ENCODE measurements at places on chromosomes 2 and 18.

GRCh38 chr18:28095631-28096030 is 81.3 kb downstream of the CDH2 start:
- no peak for DNase-seq

GRCh38 chr2:182301093-182301492 is 125.7 kb downstream of the PDE1A start:
- no peak for DNase-seq

- no peak for DNase-seq
Observed at GRCh38 chr2:195560209-195560895, 96.7 kb upstream of the SLC39A10 start.

GRCh38 chr2:209416913-209417312 is 6.9 kb upstream of the MAP2 start:
- DNase-seq: no peak

DNA sequence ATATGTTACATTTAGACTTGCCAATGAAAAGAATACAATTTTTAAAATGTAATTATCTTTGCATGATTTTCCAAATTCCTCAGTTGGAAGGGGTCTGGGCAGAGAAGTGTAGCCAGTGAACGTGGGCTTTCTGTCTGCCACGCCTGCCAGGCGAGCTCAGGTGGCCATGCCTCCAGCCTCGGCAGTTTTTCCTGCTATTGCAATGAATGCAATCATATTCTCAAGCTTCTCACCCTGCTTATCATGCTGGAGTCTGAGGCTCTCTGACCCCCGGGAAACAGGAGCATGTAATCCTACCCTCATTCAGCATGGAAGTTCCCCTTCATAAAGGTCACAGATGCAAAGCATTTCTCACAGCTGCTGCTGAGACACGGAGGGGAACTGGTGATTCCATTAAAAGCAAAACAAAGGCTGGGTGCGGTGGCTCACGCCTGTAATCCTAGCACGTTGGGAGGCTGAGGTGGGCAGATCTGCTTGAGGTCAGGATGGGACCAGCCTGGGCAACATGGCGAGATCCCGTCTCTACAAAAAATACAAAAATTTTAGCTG is 154.8 kb downstream of the MBP start:
- DNase-seq: no peak

- no peak for DNase-seq
Observed at GRCh38 chr2:68799140-68800026, 64.8 kb downstream of the ARHGAP25 start.

- no peak for DNase-seq
Observed at GRCh38 chr2:191001624-191002023, 12.3 kb downstream of the STAT1 start.

DNA sequence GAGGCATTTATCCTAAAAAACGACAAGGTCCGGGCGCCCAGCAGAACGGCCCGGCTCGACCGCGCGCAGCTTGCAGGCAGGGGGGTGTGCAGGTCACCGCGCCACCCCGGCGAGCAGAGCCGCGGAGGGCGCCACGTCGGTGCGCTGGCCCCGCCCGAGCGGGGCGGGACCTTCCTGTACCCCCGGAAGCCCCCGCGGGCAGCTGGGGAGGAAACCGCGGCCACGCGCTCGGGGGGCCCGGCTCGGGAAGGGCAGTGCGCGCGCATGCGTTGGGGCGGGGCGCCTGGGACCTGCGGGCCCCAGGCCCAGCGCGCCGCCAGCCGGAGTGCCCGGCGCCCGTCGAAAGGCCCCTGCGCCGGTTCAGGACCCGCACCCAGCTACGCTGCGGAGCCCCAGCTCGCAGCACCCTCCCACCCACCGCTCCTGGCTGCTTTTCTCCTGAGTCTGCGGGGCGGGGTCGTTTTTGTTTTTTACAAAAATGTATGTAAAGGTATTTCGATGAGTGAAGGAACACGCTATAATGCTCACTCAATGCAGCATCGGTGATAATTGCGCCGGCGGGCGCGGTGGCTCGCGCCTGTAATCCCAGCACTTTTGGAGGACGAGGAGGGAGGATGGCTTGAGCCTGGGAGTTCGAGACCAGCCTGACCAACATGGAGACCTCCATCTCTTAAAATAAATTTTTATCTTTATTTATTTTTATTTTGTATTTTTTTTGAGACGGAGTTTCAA is 47.7 kb upstream of the POMC start:
- DNase-seq: peak; percentile 81

- DNase-seq: no peak
Observed at GRCh38 chr2:78546843-78547242, 478.7 kb upstream of the REG3G start.

GRCh38 chr2:1446301-1446700 is 33.0 kb downstream of the TPO start:
- DNase-seq: no peak

DNA sequence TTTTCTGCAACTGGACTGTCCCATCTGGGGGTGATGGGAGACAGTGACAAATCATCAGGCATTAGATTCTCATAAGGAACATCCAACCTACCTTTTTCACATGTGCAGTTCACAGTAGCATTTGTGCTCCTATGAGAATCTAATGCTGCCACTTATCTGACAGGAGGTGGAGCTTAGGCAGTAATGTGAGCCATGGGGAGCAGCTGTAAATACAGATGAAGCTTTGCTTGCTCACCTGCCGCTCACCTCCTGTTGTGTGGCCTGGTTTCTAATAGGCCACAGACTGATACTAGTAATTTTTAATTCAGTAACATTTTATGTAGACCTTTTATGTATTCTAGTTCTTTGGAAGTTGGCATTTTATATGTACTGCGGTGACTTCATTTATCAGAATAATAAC is 180.1 kb upstream of the SPOPL start:
- no peak for DNase-seq

All from stimulated activated CD4-positive, alpha-beta T cell treated with anti-CD3 and anti-CD28 coated beads, Interleukin-4, amount 100 ng/mL, for 24 hours (primary cell).